Glutamatergic neuron (in vitro differentiated cells): ENCODE measurements at places on chromosomes 6 and 20.

GRCh38 chr6:129492260-129492659 lies 217.7 kb downstream of the ARHGAP18 start:
- DNase-seq: no peak

- DNase-seq: no peak
These were observed 31.7 kb downstream of the KCNS1 start for GRCh38 chr20:45069261-45069660.

DNA sequence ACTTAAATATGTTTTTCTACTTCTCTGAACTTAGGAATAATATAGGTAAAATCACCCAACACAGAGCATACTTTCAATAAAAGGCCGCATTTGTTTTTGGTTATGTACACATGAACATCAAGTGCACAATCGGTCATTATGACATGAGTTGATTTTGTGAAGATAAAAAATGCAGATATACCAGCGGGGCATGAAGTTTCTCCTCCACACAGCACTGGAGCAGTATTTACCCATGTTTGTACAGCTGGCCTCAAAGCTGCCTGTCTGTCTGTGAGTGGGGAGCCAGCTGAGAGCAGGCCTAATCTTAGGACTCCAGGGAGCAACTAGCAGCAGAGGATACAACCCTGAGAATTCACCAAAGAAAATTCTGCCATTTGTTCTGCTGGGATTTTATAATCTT lies 206.5 kb downstream of the TPBG start:
- peak; percentile 38 for DNase-seq

DNA sequence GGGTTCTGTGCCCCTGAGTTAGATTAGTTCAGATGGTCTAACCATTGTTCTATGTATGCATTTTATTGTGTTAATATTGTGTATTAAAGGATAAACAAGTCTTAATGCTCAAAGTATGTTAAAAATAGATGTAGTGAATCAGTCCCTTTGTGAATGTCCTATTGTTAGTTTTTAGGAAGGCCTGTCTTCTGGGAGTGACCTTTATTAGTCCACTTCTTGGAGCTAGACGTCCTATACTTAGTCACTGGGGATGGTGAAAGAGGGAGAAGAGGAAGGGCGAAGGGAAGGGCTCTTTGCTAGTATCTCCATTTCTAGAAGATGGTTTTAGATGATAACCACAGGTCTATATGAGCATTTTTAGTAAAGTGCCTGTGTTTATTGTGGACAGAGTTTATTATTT lies 12.3 kb upstream of the HMGN4 start:
- DNase-seq: no peak

DNA sequence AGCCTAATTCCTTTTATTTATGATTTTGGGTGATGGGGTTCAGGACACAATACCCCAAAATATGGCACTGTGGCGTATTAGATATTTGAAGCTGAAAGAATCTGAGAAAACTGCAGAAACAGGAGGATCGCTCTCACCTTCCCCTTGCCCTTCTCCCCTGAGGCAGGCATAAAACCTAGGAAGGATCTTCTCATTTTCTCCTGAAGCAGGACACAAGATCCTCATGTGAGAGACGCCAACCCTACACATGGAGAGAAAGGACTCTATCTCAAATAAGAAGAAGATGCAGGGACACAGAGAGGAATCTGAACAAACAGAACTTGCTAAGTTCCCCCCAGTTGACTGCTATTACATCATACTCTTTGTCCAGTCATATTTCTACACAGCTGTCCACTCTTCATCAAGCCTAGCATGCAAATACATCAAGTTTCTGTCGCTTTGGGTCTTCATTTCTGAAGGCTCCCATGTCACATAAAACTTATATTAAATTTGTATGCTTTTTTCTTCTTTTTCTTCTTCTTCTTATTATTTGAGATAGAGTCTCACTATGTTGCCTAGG lies 109.0 kb downstream of the DTNBP1 start:
- no peak for DNase-seq

DNA sequence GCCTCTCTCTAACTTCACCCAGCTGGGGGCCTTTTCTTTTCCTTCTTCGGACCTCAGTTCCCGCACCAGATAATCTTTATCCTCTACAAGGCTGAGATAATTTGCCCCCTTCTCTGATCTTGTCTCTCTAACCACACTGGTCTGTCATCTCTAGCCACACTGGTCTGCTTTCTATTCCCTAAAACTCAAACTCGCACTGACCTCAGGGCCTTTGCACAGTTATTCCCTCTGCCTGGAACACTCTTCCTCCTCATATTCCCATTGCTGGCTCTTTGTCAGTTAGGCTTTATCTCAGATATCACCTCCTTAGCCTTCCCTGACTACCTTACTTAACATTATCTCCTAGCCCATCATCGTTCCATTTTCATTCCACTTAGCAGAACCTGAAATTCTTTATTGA lies 7.6 kb downstream of the RIMS4 start:
- no peak for DNase-seq

DNA sequence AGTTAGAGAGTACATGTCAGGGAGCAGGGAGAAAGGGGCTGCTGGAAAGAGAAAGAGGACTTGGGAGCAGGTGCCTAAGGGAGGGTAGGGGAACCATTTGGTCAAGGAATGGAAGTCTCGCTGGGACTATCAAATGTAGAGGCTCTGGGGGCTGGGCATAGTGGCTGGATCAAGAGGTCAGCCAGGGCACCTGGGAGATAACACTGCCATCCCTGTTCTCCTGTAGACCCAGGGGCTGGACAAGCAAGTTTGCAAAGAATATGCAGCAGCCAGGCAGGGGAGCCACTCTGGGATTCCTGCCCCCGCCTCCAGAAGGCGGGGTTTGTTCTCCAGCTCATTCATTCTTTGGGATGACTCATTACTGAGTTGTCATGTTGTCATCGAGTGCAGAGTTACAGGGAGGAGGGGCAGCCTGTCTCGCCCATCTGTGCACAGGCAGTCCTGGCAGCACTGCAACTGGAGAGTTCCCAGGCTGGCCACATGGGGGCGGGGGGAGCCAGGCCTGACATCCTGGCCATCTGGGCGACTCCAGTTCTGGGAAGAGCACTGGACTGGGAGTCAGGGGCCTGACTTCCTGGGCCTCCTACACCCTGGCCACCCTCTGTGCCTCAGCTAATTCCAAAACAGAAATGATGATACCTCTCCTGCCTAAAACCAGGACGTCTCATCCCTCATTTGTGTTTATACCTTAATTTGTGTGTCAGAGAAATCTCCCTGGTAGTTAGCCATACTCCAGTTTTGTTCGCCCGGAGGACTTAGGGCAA lies 28.2 kb upstream of the ZFAND3 start:
- peak; percentile 95 for DNase-seq

GRCh38 chr20:34859367-34859766 lies 13.3 kb downstream of the GGT7 start:
- DNase-seq: no peak

DNA sequence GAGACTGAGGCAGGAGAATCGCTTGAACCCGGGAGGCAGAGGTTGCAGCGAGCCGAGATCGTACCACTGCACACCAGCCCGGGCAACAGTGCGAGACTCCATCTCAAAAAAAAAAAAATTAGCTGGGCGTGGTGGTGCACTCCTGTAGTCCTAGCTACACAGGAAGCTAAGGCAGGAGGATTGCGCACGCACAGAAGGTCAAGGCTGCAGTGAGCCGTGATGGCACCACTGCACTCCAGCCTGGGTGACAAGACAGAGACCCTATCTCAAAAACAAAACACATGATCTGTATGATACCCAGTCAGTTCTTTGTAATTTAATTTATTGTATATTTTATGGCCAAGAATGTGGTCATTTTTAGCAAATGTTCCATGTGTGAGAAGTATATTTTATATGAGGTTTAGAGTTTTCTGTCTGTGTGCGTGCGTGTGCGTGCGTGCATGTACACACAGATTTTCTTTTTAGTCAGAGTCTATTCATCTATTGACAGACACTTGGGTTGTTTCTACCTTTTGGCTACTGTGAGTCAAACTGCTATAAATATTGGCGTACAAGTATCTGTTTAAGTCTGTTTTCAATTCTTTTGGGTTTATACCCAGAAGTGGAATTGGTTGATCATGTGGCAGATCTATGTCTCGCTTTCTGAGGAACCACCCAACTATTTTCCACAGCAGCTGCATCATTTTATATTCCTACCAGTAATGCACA lies 22.2 kb upstream of the MYL9 start:
- DNase-seq: no peak

DNA sequence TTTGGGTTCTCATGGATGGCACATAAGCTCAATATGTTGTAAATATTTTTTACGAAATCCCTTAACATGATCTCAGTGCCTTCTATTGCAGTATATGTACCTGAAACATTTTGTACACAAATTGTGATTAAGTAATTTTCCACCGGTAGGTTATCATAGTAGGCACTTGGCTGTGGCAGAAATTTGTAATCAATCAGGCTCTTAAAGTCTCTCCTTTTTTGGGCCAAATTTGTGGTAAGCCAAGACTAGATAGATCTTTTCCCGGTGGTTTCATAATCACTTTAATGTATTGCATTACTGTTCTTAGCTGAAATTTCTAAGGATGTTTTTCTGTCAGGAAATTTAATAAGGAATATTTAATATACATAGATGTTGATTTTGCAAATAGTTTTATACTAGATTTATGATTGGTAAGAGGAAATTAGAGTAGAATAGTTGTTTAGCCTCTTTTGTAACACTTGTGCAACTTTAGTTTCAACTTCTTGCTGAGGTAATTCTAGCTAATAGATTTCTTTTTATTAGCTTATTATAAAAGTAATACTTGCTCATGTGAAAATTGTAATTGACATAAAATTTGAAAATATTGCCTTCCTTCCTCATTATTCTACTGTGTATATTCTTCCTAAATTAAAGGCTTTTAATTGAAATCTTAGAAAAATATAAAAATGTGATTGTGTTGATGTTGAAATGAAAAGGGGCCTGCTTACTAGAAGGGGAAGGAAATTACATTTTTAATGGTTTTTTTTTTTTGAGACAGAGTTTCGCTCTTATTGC lies 3.2 kb downstream of the PCMT1 start:
- no peak for DNase-seq

- no peak for DNase-seq
These were observed 1.3 kb upstream of the TAPBP start for GRCh38 chr6:33314943-33315792.

GRCh38 chr6:19036196-19036555 lies 649.0 kb downstream of the RNF144B start:
- no peak for DNase-seq

- DNase-seq: no peak
These were observed 9.2 kb downstream of the CEP57L1 start for GRCh38 chr6:109104512-109104911.

DNA sequence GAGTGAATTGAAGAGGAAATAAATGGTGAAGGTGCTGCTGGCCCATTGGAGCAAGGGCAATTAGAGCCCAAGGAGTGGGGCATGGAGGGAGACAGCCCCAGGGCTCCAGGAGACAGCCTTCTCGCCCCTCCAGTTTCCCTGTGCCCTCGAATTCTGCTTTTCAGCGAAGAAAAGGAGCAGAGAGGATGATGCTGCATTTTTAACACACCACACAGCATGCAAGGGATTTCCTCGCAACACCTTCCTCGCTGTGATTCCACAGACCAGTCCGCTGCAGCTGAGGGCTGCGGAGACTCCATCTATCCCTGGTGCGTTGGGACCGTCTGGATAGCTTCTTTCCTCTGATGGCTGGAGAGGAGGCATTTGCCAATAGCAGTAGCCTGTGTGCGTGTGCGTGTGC lies 41.7 kb downstream of the PTCHD4 start:
- DNase-seq: peak; percentile 46

DNA sequence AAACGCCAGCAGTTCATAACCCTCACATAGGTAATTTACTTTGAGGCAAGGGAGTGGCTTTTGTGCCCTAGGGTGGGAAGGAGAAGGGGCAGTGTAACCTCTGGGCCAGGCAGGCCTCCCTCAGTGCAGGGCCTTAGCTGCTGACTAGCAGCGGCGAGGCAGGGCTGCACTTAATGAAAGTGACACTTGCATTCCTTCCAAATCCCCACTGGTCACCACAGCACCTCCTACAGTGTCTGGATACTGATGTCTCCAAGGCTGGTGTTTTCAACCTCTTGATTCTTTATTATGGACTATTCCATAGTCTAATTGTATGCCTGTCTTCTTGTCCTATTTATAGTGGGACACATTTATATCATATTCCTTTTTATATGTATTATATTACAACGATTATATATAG lies 152.7 kb downstream of the LY86 start:
- DNase-seq: peak; percentile 39

- no peak for DNase-seq
These were observed 224.9 kb downstream of the IBTK start for GRCh38 chr6:82022614-82023129.

DNA sequence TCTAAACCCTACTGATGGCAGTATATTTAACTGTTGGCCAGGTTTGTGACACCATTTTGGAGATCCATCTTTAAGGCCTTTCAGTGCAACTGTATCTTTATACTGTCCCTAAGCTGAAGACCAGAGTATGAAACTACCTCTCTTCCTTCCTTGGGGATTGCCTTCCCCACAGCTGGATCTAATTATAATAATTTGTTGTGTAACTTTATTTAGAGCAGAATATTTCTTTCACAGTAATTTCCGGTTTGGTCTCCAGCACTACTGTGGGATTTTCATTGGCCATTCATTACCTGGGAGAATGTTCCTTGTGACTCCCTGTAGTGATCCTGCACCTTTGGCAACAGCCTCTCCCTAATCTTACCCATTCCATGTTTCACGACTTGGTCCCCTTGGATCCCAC lies 75.2 kb downstream of the AKAP7 start:
- DNase-seq: no peak

DNA sequence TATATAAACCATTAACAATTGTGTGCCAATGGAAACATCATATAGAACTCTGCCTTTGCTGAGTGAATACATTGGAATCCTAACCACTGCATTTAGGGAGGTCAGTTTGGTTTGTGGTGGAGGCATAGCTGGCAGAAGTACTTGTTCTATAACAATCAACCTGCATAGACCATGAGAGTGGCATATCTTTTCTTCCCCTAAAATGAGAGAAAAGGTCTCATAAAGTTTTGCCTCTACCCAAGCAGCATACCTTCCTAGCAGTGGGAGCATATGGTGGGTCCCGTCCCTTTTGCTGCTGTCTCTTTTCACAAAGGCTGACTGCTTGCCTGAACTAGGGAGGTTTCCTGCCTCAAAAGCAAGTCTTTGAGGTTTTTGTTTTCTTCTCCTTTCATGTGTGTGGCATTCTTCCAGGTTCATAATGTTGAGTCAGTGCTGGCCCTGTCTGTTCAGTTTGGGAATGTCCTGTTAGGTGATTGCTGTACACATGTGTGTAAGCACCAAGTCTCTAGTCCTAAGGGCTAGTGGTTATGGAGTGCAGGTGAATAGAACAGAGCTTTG lies 61.2 kb upstream of the SUPT3H start:
- DNase-seq: no peak

GRCh38 chr6:136303516-136303915 lies 13.9 kb upstream of the BCLAF1 start:
- DNase-seq: no peak
